ENCODE measurements at places on chromosomes 1 and 21.

- DNase-seq: no peak
Observed at GRCh38 chr1:175164751-175165150, 27.8 kb downstream of the KIAA0040 start.

DNA sequence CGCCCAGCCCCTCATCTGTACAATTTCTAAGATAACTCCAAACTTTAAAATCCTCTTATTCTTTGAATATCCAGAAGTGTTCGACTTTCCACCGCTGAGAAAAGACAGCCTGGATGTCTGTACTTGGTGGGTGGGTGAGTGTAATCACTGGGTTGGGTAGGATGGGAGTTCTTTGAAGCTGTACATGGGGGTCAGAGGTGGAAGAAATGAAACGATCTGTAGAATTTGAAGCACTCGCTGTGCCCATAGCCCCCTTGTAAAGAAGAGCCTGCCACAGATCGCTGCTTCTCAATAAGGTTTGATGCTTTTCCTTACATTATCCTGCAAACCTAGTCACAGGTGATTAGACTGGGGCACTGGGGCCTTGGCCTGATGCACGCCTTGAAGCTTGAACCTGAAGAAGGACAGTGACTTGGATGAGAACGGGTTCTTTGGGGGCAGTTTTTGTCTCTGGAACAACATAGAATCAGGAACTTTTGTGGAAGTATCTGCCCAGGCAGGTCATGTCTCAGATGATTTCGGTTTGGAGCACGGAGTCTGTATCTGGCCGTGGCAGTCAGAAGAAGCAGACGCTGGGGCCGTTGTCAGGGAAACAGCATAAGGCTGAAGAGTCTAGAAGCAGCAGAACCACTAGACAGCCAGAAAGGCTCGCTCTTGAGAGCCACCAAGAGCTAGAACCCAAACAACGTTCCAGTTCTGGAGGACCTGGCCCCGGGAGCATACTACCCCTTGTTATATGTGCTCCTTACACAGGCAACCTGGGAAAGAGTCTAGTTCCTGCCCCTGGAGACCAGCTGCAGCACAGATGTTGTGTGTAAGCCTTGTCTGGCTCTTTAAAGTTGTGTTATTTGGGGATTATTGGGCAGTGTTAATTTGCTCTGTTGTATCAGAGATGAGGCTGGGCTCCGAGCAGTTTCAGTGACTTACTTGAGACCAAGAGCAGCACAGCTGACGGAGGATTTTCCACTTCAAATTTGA is 45.1 kb upstream of the SCCPDH start:
- DNase-seq: no peak

DNA sequence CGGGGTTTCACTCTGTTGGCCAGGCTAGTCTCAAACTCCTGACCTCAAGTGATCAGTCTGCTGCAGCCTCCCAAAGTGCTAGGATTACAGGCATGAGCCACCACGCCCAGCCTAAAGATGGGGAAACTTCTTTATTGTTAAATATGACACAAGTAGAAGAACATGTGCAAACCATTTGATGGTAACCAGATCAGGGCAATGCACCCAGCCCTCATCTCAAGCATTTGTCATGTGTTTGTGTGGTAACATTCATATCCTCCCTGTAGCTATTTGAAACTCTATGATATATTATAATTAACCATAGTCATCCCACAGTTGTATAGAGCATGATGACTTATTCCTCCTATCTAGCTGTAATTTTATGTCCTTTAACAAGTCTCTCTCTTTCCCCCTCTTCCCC is 119.5 kb upstream of the TMPRSS2 start:
- DNase-seq: no peak

GRCh38 chr21:42093991-42094421 is 22.9 kb downstream of the UMODL1 start:
- DNase-seq: no peak

DNA sequence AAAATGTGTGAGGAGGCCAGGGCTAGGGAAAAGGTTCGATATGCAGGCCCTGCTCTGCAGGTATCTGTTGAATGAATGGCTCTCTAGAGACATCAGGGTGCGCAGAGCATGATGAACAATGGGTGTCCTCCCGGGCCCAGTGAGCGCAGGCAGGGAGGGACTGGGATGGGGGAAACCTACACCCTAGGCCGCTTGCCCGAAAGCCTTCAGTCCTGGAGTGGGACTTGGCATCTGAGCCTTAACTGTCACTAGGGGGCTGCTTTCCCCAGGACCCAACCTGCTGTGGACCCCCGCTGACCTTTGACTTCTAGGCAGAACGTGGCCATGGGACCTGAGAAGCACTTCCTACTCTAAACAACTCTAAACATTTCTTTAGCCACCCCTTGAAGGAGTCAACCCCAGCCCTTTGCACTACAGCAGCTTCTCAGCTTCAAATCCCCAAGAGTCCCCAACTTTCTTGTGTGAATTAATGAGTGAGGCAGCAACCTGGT is 444 bp upstream of the MAP3K6 start:
- no peak for DNase-seq

DNA sequence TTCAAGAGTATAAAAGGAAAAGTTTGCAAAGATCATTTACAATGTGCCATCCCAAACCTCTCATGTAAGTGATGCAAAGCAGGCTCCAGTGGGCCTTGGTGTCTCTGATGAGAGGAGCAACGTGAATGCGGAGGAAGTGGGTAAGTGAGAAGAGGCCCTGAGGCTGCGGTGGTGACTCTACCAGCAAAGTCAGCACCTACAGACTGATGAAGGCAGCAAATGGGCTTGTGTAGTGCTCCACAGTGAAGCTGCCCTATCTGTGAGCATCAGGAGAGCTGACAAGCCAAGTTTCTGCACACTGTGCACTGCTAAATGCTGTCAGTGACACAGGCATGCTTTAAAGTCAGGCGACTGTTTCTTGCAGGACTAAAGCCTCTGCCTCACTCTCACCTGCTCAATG is 15.6 kb upstream of the RAP1A start:
- DNase-seq: no peak

DNA sequence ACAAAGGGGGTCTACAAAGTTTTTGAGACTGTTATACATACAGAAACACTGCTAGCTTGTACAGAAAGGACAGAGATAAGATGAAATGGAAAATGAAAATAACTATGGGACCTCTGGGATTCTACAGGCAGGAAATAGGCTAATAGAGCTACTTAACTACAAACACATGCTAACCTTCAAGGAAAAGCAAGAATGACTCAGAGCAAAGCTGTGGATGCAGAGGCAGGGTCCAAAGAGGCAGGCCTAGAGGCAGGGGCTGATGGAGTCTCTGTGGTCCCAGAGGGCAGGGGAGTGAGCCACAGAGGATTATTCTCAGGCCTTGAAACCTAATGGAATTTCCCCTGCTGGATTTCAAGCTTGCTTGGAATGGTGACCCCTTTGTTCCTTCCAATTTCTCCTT is 18.7 kb upstream of the GOLT1A start:
- DNase-seq: no peak

DNA sequence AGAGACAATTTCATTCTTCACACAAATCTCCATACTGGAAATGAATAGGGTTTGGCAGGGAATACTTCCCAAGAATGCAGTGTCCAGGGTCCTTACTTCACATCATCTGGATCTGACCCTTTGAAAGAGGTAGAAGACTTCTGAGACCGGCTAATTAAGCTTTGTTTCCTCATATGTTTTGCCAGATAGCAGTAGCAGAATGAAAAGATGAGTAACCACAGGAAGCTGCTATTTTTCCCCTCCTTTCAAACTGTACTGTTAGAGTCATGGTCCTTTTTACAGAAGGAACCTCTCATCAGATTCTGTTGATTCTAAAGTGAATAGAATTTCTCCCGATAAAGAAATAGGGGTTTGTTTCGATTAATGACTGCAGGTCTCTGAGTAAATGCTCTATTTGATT is 1.4 kb upstream of the OLFML3 start:
- no peak for DNase-seq

DNA sequence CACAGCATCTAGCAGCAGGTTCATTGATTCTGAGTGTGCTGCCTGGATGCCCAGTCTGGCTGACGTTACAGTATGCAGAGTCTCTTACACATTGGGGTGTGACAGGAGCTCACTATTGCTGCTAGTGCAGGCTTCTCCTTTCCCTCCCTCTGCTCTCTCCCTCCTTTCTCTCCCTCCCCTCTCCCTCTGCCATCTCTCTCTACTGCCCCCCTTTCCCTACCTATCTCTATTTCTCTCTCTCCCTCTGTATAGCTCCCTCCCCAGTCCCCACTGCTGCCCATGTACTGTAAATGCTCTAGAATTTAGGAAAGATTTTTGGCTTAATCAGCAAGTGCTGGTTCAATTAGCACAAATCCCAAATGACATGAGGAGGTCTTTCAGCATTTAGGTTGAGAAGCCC is 62.8 kb downstream of the PCBP3 start:
- no peak for DNase-seq

- DNase-seq: no peak
Observed at GRCh38 chr1:181429462-181429861, 53.9 kb upstream of the CACNA1E start.

DNA sequence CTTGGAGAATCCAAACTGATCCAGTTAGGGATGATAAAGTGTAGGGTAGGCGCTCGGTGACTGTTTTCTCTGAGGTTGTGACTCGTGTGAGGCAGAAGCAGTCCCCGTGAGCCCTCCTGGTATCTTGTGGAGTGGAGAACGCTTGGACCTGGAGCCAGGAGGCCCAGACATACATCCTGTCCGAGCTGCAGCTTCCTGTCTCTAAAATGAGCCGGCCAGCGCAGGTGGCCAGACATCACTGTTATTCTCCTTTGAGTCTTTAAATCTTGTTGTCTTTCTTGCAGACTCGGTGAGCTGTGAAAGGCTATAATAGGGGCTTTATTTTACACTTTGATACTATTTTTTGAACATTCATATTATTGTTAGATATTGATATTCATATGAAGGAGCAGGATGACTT is 12.3 kb downstream of the PCSK9 start:
- DNase-seq: no peak

- no peak for DNase-seq
Observed at GRCh38 chr1:167578939-167579521, 25.5 kb upstream of the CREG1 start.

- DNase-seq: no peak
Observed at GRCh38 chr1:6267686-6268322, 6.9 kb upstream of the GPR153 start.

GRCh38 chr1:119225831-119226230 is 85.4 kb upstream of the WARS2 start:
- no peak for DNase-seq

GRCh38 chr1:241079459-241079858 is 277.5 kb downstream of the RGS7 start:
- no peak for DNase-seq

DNA sequence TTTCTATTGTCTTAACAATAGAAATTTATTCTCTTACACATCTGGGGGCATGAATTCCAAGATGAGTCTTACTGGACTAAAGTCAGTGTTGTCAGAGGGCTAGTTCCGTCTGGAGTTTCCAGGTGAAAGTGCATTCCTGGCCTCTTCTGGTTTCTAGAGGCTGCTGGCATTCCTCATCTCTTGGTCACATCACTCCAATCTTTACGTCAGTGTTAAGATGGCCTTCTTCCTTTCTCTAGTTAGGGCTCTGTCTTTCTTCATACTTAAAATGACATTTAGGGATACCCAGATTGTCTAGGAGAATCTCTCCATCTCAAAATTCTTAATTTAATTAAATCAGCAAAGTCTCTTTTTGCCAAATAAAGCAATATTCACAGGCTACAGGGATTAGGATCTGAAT is 13.3 kb upstream of the PDC start:
- no peak for DNase-seq

GRCh38 chr1:27958513-27958912 is 1.3 kb upstream of the XKR8 start:
- DNase-seq: no peak

Data from pons (tissue), 1 donor.